ENCODE measurements at places on chromosomes 7 and 10.

DNA sequence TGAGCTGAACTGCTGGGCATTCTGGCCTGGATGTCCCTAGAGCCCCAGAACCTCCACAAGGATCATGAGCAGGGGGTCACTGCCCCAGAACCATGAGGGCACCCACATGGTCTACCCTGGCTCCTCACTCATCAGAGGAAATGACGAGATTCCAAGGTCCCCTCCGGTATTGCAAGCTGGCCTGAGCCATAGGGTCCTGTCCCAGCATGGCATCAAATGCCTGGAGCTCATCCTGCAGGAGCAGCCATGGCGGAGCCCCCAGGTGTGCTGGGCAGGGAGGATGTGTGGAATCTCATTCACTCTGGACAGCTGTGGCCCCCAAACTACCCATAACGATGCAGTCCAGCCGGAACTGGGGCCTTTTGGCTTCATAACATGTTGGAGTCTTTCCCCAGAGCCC, 66.6 kb upstream of the ANTXRL start:
- no peak for DNase-seq

DNA sequence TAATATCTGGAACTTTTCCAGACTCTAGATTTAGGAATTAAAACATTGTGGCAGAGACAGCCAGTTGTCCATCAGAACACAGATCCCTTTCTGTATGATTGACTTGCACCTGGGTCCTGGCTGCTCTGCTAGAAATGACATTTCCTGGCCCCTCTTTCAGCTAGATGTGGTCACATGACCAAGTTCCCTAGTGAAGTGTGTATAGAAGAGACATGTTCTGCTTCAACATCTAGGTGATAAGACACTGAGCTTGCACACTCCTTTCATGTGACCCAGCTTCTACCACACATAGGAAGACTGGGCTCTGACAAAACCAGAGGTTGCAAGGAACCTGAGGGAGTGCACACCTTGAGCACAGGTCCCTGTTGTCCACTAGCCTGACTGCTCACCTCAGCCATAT, 22.8 kb upstream of the DYNC1I1 start:
- no peak for DNase-seq

GRCh38 chr10:25843551-25844170, 90.4 kb upstream of the MYO3A start:
- no peak for DNase-seq

DNA sequence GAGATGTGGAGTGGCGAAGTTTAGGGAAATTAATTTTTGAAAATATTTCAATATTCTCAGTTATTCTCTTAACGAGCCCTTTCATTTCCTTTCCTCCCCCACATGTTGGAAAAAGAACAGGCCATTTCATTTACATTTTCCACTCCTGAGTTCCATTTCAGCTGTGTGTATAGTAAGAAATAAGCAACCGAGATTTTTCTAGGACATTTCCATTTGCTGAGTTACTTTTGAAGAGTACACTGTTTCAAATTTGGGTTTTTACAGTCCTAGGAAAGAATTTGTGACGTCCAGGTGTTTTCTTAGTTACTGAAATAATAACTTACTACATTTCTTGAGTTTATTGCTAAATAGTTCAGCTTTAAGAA, 1.2 kb downstream of the SEPTIN7 start:
- DNase-seq, result no peak

- peak; percentile 50 for DNase-seq
Observed at GRCh38 chr7:143375298-143376034, 5.7 kb upstream of the ZYX start.

DNA sequence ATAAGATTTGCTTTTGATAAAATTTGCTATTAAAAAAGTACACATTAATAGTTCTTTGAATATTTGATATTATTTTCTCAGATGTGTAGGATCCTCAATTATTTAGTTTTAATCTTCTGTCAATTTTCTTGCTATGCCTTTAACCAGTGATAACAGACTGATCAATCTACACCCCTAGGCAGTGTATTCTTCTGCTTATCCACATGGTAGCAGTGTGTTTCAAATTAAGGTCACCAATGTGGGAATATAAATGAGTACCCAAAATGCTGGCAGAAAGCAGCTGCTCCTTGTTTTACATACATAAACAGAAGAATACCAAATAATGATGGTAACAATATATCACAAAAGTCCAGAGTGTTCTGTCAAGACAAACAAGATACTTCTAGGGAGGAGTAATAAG, 87.0 kb downstream of the SKAP2 start:
- no peak for DNase-seq

DNA sequence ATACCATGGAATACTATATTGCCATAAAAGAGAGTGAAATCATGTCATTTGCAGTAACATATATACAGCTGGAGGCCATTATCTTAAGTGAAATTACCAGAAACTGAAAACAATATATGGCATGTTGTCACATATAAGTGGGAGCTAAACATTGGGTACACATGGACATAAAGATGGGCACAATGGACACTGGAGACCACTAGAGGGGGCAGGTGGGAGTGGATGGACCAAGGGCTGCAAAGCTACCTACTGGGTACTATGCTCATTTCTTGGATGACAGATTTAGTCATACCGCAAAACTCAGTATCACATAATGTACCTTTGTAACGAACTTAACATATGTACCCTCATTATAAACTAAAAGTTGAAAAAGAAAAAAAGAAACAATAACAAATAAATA, 1167.6 kb downstream of the NXPH1 start:
- DNase-seq, result no peak

DNA sequence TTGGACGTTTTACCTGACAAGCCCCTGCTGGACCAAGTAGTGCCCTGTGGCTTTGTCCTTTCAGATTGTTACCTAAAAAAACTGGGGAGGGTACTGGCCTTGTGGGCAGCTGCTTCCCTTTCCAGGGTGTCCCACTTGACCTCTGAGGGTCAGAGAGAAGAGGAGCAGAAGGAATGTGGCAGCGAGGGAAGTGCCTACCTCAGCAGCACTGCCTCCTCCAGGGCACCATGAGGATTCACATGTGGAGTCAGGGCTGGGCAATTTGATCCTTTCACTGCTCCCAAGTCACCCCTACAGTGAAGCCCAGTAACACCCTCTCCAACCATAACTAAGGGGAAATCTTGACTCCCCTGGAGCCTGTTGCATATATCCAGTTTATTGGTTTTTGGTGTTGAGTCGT, 64.6 kb downstream of the ITGB1 start:
- no peak for DNase-seq

- no peak for DNase-seq
Observed at GRCh38 chr7:28703037-28703765, 254.9 kb downstream of the TRIL start.

DNA sequence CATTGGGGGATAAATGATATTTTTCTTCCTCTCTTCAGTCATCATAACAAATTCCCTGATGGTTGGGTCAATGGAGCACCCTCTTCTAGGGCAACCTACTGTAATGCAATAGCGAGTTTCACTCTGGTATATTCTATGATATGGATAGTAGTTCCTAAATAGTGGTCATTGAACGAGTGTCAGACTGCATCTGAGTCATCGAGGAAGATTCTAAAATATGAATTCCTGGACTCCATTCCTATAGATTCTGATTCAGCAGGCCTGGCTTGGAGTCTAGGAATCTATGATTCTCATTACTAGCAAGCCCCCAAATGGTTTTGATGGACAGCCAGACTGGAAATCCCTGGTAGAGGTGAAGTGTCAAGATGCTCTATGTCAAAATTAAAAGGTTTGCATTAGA, 254.5 kb downstream of the BUB3 start:
- no peak for DNase-seq

- peak; percentile 64 for DNase-seq
Observed at GRCh38 chr10:17026686-17027485, 102.7 kb downstream of the CUBN start.

DNA sequence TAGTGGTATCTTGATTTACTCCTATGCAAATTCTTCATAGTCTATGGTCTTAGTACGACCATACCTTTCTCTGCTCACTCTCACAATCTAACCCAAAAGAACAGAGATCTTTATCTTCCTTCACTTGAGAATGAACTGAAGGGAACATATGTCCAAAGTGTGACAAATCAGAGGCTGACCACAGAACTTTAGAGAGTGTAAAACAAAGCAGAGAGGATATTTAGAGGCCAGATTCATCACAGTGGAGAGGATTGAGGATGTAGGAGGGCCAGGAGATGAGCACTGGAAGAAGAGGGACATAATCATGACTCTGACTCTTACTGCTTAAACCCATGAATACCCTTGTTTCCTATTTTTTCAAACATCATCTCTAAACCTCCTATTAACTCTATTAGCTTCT, 935.3 kb upstream of the PHF14 start:
- no peak for DNase-seq

GRCh38 chr10:16960551-16960950, 143.3 kb upstream of the RSU1 start:
- DNase-seq, result no peak

GRCh38 chr7:76426246-76426645, 1.5 kb downstream of the ZP3 start:
- no peak for DNase-seq

- no peak for DNase-seq
Observed at GRCh38 chr7:75878312-75878768, 494 bp upstream of the RHBDD2 start.

DNA sequence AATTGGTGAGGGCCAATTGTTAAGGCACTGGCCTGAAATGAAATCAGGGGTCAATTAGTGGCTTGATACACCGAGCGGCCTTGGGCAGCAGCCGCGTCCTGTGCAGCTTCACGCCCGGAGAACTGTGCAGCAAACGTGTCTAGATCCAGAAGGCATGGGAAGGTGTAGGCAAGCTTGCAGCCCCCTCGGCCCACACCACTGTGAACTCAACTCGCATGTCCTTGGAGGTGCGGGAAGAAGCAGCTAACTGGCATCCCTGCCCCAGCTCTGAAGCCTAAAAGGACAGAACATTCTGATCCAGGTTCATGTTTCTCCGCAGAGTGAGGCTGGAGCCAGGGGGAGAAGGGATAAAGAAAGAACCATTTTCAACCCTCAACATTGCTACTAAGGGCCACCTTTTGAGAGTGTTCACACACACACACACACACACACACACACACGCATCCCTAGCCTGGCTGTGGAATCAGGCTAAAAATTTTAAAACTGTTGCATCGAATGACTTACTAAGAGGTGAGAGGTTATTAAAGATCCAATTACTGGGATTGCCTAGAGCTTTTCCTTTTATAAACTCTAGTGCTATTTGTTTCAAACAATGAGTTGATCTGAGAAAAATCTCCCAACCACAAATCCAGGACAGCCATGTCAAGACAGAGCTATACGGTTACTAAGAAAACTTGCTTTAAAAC, 104.0 kb downstream of the PARP12 start:
- DNase-seq, result no peak

DNA sequence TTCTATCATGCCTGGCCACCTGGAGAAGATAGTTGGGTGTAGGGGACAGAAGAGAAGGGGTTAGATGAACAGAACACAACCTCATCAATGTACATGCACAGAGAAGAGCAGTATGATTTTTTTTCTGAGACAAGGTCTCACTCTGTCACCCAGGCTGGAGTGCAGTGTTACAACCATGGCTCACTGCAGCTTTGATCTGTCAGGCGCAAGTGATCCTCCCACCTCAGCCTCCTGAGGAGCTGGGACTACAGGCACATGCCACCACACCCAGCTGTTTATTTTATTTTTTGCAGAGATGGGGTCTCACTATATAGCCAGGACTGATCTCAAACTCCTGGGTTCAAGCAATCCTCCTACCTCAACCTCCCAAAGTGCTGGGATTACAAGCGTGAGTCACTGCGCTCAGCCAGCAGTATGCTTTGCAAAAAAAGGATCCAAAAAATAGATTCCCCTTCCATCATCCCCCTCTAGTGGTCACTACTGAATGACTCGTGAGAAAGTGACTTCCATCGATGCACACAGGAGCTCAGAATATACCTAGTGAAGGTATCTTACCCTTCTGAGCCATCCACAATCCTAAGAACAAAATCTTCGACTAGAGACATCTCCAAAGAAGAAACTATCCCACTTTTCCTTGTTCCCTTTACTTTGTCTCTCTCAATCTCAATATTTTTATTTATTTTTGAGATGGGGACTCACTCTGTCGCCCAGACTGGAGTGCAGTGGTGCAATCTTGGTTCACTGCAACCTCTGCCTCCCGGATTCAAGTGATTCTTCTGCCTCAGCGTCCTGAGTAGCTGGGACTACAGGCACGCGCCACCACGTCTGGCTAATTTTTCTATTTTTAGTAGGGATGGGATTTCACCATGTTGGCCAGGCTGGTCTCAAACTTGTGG, 21.0 kb downstream of the ZCWPW1 start:
- peak; percentile 26 for DNase-seq

GRCh38 chr7:15686957-15687545, 568 bp upstream of the MEOX2 start:
- DNase-seq, result no peak

DNA sequence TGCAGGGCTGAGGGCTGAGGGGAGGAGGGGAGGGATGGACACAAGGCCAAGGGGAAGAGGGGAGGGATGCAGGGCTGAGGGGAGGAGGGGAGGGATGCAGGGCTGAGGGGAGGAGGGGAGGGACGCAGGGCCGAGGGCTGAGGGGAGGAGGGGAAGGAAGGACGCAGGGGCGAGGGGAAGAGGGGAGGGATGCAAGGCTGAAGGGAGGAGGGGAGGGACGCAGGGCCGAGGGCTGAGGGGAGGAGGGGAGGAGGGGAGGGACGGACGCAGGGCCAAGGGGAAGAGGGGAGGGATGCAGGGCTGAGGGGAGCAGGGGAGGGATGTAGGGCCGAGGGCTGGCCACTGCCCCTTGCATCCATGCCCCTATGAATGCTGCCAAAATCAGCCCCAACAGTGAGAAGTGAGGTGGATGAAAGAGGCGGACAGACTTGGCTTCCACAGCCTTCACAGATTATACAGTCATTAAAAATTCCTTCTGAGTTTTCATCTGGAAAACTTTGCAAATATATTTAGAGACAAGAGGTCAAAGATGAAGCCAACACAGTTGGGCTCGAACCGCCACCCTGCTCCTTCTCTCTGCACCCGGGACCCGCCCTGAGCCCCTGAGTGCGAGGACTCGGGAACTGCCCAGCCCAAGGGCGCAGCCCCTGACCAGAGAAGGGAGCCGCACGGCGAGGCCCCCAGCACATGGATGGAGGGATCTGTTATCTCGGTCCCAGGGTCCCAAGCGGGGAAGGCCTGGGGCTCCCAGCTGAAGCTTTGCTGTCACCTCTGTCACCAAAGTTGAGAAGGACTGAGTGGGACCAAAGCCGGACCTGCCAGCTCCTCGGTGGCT, 65.8 kb downstream of the DIP2C start:
- DNase-seq, result no peak

- DNase-seq, result no peak
Observed at GRCh38 chr10:128686630-128687278, 560.5 kb upstream of the MKI67 start.

- DNase-seq, result no peak
Observed at GRCh38 chr10:11949152-11949551, 93.5 kb downstream of the UPF2 start.

GRCh38 chr7:98472521-98472954, 71.6 kb upstream of the BAIAP2L1 start:
- no peak for DNase-seq

DNA sequence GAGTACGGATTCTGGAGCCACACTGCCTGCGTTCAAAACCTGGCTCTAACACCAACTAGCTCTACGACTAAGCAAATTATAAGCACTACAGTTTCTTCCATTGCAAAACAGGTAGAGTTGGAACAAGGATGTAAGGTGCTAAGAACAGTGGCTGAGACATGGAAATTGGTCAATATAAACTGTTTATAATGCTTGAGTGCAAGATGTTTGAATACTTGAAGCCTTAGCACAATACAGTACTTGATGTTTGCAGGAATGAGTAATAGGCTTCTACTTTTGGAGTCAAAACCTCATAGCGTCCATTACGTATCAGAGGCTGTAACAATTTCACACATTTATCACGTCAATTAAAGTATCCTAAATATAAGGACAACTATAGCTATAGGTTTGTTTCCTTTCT, 6.9 kb downstream of the NT5C2 start:
- DNase-seq, result no peak
